Stimulated activated naive CD4-positive, alpha-beta T cell treated with Interleukin-2 at 50 U/mL for 16 hours (primary cell): ENCODE measurements at places on chromosomes 2 and 18.

- no peak for DNase-seq
Observed at GRCh38 chr2:28754321-28754720, 2.7 kb downstream of the PPP1CB start.

DNA sequence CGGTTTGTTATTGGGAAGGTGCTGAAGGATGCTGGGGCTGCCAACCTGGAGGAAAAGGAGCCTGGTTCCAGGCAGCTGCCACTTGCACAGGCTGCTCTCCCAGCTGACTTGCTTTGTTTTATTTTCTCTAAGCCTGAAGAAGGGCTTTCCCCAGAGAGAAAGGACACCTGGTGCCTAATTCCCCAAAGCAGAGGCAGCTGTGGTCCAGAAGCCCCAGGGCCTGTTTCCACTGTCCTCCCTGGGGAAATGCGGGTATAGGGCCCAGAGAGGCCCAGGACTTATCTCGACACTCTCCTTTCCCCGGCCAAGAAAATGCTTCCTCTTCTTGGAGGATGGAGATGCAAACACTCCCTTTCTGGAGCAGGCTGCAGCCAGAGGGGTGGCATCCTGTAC is 30.1 kb downstream of the INO80C start:
- DNase-seq, result no peak

DNA sequence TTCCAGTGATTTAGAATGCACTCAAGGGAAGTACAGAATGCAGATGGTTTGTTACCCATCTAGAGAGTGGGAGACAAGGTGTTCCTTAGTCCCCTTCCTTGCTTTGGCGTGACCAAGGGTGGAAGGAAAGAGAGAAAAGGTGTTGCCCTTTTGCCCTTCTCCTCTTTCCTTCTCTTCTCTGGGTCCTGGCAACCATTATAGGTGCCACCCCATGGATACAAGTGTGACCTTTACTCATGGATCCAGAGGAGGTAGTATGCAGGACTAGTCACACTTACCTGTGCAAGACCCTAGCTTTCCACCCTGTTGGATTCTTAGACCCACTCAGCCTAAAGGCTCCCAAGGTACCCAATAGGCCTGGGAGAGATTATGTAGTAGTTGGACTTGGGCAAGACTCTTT is 11.6 kb upstream of the RBFA start:
- no peak for DNase-seq

- DNase-seq, result no peak
Observed at GRCh38 chr2:14717131-14717530, 84.6 kb downstream of the LRATD1 start.

DNA sequence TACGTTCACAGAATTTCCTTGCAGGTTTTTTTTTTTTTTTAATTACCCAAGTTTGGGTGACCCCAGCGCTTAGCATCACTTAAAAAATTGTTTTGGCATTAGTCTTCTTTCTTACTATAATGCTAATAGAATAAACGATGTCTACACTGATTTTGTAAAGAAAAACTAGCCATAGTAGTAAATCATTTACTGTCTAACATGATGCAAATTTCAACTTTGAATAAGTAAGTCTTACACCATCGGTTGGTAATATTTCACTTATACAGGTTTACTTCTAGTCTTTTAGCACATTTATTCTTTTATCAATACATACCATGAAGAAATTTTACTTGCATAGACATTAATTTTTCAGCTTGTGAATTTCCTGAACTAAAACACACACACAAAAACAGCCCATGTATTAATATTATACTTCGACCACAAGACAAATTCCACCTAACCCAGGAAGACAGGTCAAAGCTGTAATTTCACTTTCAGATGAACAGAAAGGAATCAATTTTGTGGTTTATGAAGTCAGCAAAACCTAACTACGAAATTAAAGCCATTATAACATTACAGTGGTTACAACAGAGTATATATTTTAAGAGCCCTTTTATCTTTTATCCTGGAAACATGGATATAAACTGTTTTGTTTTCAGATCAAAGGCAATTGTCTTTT is 1.9 kb downstream of the YES1 start:
- DNase-seq, result no peak

- DNase-seq, result no peak
Observed at GRCh38 chr2:16271231-16271896, 331.0 kb downstream of the MYCN start.

- DNase-seq, result peak; percentile 53
Observed at GRCh38 chr2:237475704-237476141, 11.3 kb upstream of the MLPH start.

DNA sequence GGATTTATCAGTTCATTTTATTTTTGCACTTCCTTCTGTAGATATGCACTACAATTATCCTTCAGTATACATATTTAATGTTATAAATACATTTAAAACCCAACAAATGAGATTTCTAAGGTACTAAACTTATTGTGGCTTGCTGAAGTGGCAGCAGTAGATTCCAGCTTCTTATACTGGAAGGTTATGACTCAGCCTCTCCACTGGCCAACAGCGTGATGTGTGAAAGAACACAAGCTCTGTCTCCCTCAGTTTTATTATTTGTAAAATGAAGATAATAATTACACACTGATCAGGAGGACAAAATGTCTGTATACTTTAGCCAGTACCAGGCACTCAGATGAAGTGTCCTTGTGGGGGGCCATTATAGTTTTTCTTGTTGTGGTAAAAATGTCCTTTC is 1147.1 kb downstream of the CNTNAP5 start:
- no peak for DNase-seq

GRCh38 chr18:58400331-58400870 is 228.5 kb downstream of the ALPK2 start:
- DNase-seq, result peak; percentile 28

- no peak for DNase-seq
Observed at GRCh38 chr18:21650311-21650710, 38.2 kb downstream of the SNRPD1 start.

GRCh38 chr2:219030177-219030940 is 11.0 kb downstream of the CFAP65 start:
- DNase-seq, result no peak

DNA sequence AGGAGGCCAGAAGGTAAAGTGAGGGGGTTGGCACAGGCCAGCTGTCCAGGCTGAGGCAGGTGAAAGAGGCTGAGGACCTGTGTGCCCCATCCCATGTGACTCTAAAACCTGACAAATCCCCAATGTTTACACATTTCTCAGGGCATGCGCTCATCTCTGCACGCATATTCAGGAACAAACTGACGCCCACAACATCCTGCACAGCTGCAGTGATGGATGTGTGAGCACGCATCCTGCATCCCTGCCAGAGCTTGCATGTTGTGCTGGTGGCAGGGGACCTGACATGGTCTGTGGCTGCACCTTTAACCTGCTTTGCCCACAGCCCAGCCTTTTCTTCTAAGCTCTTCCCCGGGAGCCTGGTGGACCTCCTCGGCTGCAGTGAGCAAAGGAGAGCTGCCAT is 83.1 kb downstream of the FBXO15 start:
- DNase-seq, result no peak

- no peak for DNase-seq
Observed at GRCh38 chr2:20634507-20635112, 16.3 kb downstream of the HS1BP3 start.

GRCh38 chr2:180763263-180763989 is 217.0 kb upstream of the UBE2E3 start:
- DNase-seq, result no peak

DNA sequence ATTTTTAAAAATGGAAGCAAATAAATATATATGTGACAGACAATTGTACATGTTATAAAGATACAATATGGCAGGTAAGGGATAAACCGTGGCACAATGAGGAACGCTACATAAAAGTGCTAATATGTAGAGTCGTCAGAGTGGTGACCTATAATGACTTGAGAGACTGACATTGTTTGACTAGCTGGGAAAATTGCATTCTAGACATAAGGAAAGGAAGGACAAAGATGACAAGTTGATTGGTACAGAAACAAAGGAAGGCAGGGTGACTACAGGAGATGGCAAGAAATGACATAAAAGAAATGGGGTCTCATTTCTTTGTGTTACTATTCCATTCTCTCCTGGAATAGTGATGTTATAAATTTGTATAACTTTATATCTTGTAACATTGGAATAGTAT is 420.4 kb downstream of the DSC3 start:
- no peak for DNase-seq

GRCh38 chr2:121810959-121811853 is 55.8 kb downstream of the TSN start:
- DNase-seq, result no peak

GRCh38 chr2:203559641-203560040 is 24.5 kb upstream of the RAPH1 start:
- DNase-seq, result no peak

DNA sequence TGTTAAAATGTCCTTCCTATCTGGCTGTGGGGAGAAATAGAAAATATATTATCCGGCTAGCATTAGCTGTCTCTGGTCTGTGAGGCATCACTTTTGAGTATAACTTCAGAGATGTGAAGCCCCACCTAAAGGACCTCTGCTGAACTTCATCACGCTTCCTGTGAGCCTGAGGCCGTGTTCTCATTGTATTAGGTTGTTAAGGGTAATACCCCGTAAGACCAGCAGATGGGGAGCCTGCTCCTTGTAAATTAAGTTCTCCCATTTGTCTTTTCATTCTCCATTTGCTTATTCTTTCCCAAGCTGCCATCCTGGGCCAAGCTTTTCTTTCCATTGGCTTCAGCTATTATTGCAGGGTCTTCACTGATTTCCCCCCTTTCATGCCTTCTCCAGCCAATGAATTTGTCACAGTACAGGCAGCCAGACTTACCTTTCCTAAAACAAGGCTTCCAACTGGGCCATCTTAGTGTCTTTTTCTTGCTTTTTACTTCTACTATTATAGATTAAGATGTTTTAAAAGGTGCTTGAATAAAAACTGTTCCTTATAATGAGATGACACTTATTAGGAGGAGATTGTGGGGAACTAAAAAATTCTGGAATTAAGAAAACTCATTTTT is 12.4 kb downstream of the NIF3L1 start:
- peak; percentile 59 for DNase-seq

- no peak for DNase-seq
Observed at GRCh38 chr18:46891742-46892214, 25.5 kb downstream of the PIAS2 start.

DNA sequence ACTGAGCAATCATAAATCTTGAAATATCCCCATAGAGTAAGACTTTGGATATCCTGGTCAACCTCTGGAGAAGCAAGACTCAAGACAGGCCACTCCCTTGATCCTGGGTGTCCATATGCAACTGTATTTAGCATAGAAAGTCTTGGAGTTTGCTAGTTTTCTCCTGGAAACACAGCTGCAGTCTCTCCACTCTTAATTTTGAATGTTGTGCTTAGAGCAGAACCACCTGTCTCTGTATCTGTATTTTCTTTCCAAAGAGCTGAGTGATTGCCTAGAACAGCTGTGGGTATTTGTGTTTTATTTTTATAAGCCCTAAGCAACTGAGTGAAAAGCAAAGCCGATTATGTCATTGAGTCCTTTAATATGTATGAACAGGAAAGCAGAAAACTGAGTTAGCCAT is 64.1 kb upstream of the ADAM23 start:
- DNase-seq, result no peak
